ENCODE measurements at places on chromosomes 7 and 10. TPM values are rescaled to one million over a fixed set of nuclear protein-coding genes. Genes with fewer than 3 reads are reported as not detected.

Gene GDF10
- 14.4 TPM for total RNA-seq

Gene LEP
- total RNA-seq = 7.2 TPM

DNA sequence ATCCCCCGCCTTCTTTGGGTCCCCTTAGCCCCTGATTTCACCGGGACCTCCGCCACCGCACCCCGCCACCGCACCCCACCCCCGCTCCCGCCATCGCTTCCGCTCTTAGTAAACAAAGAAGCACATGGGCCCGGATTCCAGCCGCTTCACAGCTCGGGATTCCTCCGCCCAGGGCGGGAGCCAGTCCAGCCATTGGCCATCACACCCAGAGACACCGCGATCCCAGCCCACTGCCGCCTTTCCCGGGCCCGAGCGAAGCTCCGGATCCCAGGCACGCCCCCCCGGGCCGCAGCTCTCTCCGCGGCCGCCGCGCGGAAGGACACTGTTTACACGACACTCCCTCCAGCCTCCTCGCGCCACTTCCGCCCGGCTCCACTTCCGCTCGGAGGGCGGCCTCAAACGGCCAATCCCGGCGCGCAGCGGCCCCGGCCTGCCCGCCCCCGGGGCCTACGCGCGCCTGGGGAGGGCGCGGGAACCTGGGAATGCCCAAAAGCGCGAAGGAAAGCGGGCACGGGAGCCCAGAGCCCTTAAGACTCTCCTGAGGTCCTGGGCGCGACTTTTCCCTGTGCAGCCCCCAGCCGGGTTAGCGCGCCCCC, 679 bp downstream of the MCM7 start:
- DNase-seq = peak; percentile 94

DNA sequence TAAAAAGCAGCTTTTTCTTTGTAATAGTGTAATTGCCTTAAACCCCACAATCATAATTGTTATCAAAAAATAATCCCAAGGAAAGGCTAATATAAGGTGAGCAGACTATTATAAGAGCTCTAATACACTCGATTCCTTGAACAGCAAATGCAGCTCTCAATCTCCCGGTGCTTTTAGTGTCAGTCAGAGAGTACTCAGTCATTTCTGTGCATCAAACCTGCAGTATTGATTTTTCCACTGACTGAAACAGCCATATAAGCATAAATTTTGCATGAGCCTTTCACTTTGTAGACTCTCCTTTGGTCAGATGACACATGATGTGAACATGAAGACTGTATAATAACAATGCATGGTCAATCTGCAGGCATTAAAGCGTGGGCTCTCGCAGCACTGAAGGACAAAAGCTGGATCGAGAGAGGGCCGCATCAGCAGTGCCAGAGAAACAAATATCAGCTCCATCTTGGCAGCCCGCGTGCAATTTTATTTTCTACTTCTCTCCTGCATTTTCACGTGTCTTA, 272.0 kb downstream of the POU6F2 start:
- DNase-seq = no peak

DNA sequence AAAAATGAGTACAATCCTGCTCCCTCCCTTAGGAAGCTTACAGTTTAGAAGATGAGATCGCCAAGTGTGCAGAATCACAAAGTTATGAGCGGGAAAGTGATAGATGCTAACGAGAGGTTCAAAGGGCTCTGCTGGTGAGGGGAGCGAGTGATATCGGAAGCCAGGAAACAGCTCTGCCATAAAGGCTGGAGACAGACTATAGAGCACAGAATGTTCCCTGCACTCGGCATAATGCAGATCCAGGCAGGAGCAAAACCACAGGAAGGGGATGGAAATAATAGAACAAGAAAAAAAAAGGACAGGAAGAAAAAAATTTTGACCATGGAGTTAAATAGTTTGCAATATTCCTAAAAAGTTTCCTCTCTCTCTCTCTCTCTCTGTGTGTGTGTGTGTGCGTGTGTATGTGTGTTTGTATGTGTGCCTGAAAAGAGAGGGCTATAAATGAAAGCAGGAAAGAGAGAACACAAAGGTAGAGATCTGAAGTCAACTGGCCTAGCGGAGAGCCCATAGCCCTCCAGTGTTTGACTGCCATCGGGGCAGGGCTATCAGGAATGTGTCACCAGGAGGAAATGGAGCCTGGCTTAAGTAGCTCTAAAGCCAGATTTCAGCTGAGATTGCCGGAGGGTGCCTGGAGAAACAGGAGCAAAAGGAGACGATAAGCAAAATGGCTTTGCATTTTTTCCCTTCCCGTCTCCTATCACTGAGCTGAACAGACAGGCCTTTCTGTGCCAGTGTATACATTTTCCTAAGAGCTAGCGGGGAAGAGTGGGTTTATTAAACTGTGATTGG, 175.8 kb upstream of the LYZL1 start:
- DNase-seq = no peak

All from sciatic nerve (tissue), 2 donors.